SJSA1 (cell line): ENCODE measurements at places on chromosomes 11 and 22. TPM values are rescaled to one million over a fixed set of nuclear protein-coding genes. Genes with fewer than 3 reads are reported as not detected.

HBG2 gene
- not detected in 2 replicates for total RNA-seq

SCN3B gene
- total RNA-seq = 0.18 TPM in 1 of 2 replicates, not detected in the other

DEFB131B gene
- total RNA-seq = not detected in 2 replicates

FUT4 gene
- total RNA-seq = 3.0 and 3.2 TPM in 2 replicates

GNG3 gene
- not detected in 2 replicates for total RNA-seq

IL17REL gene
- not detected in 2 replicates for total RNA-seq

NCAM1 gene
- total RNA-seq = 23.7 and 33.0 TPM in 2 replicates
